H1 (cell line): ENCODE measurements at places on chromosomes 2 and 18. TPM values are rescaled to one million over a fixed set of nuclear protein-coding genes. Genes with fewer than 3 reads are reported as not detected.

Gene CSRNP3
- total RNA-seq, result 6.5 and 6.7 TPM in 2 replicates

Gene MROH2A
- not detected in 2 replicates for total RNA-seq

Gene MYO3B
- 0.19 and 0.27 TPM in 2 replicates for total RNA-seq

Gene TUBA4B
- 0.24 TPM in 1 of 2 replicates, not detected in the other for total RNA-seq

Gene MYO5B
- total RNA-seq, result 6.4 and 6.9 TPM in 2 replicates

Gene SLC39A6
- 36.8 and 37.2 TPM in 2 replicates for total RNA-seq

Gene PRSS56
- not detected in 2 replicates for total RNA-seq

Gene KCTD18
- 3.1 and 3.3 TPM in 2 replicates for total RNA-seq

DNA sequence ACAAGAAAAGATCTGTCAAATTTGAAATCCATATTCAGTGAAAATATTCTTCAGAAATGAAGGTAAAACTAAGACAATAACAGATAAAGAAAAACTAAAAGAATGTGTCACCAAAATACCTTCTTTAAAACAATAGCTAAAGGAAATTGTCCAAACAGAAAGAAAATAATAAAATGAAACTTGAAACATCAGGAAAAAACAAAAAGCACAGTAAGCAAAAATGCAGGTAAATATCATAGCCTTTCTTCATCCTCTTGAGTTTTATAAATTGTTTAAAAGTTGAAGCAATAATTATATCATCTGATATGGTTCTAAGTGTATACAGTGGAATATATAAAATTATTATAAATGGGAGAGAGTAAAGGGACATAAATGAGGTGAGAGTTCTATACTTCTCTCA is 103.8 kb upstream of the PDE1A start:
- no peak for DNase-seq

GRCh38 chr2:158969715-158970240 is 1.3 kb downstream of the TANC1 start:
- no peak for DNase-seq

- no peak for DNase-seq
Measured at GRCh38 chr2:30188292-30188691, 41.5 kb downstream of the YPEL5 start.

DNA sequence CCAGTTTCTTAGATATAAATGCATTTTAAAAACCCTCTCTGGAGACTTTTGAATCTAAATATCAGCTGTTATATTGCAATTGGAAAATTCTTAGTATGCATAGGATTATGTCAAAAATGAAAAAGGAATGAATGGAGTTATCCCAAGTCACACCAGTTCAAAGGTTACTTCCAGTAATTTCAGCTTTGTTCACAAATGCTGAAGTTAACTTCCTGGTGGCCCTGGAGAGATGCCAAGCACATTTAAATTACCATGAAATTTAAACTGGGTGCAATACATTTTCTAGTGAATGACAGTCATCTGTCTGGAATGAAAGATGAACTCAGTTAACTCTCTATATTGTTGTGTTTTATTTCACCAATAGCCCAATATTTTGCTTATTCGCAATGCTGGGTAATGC is 753.9 kb downstream of the SUCLG1 start:
- DNase-seq, result no peak

- DNase-seq, result no peak
Measured at GRCh38 chr18:8040021-8040420, 472.9 kb downstream of the PTPRM start.

GRCh38 chr2:105179469-105180372 is 61.8 kb upstream of the GPR45 start:
- DNase-seq, result no peak

- no peak for DNase-seq
Measured at GRCh38 chr18:28972333-28972907, 795.5 kb upstream of the CDH2 start.

GRCh38 chr2:186995092-186995491 is 146.1 kb upstream of the ZSWIM2 start:
- no peak for DNase-seq

- no peak for DNase-seq
Measured at GRCh38 chr2:164754157-164755093, 87.2 kb downstream of the COBLL1 start.

- DNase-seq, result no peak
Measured at GRCh38 chr2:184215745-184216144, 382.6 kb upstream of the ZNF804A start.

GRCh38 chr2:25301453-25302352 is 40.0 kb downstream of the DNMT3A start:
- DNase-seq, result no peak

DNA sequence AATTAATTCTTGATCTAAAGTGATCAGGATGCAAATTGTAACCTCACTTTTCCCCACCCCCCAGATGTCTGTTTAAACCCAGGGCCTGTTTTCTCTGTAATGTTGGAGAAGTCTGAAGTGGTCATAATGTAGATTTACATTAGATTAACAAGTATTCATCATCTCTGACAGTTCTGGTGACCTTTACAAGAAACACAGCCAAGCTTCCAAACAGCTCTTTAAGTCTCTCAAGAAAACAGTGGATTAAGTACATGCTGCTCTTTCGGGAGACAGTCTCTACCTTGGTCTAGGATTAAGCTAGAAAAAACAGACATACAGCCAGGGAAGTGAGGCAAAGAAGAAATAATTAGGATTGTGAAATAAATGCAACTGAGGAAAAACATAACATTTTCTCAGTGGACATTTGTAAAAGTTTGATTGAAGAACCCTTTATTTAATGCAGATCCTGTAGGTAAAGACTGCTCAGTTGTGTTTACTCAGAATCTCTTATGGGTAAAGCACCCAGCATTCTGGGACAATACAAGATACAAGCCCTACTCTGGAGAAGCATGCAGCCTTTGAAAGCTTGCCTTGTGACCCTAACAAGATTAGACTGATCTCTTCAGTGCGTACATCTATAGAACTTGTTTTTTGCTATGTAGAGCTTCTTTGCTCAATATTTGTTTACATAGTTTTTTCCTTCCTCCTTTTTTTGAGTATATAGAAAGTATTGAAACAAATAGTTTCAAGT is 203.9 kb downstream of the PHLPP1 start:
- DNase-seq, result no peak

- peak; percentile 73 for DNase-seq
Measured at GRCh38 chr2:169362118-169362893, at the start of gene LRP2. Gene LRP2 (minus strand): TSS chr2:169362534. CDS start chr2:169362399, 135 bp downstream.

DNA sequence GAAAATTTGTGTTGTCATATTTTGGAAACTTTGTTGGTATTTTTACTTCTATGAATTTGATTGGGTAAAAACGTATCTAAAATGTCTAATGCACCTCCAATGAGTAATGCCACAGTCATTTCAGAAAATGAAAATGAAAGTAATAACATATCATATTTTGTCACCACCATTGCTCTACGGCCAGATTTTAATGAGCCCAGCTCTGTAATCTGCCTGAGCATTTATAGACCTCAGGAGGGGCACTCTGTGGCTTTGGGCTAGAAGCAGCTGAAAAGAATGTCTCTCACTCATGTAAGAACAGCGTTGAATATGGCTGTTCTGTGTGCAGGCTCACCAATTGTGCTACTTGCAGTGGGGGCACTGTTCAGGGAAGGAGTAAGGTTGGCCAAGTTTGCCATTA is 32.7 kb upstream of the ABCA12 start:
- no peak for DNase-seq

GRCh38 chr2:68414876-68415275 is 49.8 kb downstream of the PLEK start:
- no peak for DNase-seq

DNA sequence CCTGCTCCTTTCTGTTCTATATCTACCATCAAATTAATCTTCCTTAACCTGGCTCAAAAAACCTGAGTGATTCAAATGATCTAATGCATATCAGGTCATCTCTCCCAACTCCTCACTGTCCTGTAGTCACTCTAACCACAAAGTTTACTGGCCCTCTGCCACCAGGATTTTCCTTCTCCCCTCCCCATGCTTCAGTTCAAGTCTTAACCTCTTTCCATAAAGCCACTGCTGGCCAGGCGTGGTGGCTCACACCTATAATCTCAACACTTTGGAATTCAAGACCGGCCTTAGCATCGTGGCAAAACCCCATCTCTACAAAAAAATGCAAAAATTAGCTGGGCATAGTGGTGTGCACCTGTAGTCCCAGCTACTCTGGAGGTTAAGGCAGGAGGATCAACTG is 7.5 kb upstream of the SP3 start:
- no peak for DNase-seq

DNA sequence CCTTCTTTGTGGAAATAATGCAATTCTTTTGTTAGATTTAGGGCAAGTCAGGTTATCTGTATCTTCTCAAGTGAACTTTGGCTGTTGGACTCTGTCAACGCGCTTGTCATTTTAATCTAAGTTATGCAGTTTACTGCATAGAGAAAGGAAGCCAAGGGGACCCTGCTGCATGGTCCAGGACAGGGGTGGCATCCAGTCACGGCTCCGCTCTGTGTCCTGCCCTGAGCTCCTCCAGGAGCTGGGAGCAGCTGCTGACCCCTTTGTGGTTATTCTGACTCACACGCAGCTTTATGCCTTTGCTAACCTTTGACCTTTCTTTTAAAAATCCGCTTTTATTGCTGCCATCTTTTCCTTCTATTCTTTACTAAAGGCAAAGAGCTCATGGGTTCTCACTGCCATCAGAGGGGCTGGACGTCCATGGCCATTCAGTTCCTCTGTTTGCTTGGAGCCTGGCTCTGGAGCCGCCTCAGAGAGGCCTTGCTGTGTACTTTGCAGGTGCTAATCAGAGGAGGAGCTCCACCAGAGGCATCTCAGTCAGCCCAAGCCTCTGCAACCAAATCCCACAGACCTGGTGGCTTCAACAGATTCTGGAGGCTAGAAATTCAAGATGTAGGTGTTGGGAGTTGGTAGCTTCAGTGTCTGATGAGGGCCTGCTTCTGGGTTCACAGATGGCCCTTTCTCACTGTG is 39.3 kb downstream of the SNTG2 start:
- no peak for DNase-seq

DNA sequence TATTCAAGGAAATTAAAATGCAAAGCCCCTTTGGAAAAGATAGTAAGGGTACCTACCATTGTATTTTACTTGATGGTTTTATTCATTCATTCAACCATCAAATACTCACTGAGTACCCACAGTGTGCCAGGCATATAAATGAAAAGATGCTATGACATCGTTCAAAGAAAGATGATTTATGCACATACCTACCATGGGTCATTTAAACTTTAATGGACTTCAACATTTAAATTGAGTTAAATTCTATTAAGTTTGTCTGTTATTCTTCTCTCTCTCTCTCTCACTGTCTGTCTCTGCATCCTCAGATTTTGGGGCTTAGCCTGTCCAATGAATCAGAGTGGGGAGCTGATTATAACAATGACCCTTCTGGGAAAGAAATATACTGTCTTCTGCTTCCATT is 87.9 kb downstream of the CERS6 start:
- no peak for DNase-seq

DNA sequence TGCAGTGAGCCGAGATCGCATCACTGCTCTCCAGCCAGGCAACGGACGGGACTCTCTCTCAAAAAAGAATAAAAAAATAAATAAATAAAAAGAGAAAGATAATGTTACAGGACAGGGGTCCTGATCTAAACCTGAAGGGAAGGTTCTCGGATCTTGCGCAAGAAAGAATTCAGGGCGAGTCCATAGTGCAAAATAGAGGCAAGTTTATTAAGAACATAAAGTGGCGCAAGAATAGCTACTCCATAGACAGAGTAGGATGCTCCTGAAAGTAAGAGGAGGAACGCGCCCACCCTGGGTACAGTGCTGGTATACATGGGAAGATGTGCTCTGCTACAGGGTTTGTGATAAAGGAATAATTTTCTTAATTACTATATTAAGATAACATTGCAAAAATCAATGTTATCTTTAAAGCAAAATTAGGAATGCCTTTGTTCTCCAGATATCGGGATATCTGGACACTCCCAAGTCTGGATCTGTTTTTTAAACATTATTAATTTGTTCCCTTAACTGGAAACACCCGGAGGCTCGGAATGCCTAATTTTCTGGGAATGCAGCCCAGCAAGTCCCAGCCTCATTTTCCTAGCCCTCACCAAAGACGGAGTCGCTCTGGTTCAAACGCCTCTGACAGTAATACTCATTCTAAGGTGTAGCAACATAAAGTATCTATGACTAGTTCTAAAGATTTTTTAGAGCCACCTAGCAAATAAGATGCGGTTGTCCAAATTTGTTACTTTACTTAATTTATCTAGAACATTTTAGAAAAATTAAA is 38.8 kb downstream of the ACSL3 start:
- no peak for DNase-seq

- DNase-seq, result no peak
Measured at GRCh38 chr2:8189316-8189715, 492.5 kb upstream of the ID2 start.

GRCh38 chr2:138185827-138186226 is 221.6 kb downstream of the HNMT start:
- no peak for DNase-seq

DNA sequence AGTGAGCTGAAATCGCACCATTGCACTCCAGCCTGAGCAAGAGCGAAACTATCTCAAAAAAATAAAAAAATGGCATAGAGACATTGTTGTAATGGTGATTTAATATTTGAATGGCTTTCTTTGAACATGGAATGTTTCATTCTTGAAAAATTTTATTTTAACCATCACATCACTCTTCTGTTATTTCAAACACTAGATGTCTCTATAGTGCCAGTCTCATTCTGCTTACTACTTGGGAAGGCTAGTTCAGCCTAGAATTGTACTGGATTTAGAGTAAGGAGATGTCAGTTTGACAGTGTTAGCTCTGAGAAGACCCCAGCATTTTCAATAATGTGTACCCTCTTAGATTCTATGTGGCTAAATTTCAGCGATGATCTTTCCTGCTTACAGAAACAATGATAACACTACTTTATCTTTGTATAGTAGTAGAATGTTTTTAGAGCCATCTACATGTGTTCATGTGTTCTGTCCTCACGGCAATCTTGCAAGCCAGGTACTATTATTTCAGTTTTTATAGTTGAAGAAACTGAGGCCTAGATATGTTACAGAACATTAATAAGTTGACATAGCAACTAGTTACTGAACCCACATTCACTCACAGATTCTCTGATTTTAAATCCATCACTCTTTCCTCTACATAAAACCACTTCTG is 142.9 kb upstream of the ZSWIM2 start:
- no peak for DNase-seq

GRCh38 chr18:34660572-34660971 is 49.5 kb upstream of the DTNA start:
- no peak for DNase-seq

- peak; percentile 38 for DNase-seq
Measured at GRCh38 chr2:230877116-230877758, 12.5 kb downstream of the ITM2C start.

- DNase-seq, result peak; percentile 25
Measured at GRCh38 chr18:48100651-48101165, 170.2 kb upstream of the SMAD2 start.

DNA sequence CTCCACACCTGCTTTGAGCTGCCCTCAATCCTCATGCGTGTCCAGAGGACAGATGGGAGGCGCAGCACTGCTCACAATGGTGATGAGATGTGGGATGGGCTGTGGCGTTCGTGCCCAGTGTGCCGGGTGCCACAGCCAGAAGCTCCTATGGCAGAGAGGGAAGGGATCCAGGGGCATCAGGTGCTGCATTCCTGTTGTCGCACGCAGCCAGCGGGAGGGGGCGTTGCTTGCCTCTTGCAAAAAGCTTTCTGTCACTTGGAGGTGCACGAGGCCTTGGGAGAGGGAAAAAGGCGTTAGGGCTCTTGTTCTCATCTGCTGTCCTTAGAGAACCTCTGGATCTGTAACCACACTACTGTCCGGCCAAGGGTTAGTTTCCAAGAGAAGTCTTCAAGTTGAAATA is 29.2 kb upstream of the ALLC start:
- DNase-seq, result peak; percentile 78
